Hair follicular keratinocyte (primary cell): ENCODE measurements at places on chromosomes 5 and 9. TPM values are rescaled to one million over a fixed set of nuclear protein-coding genes. Genes with fewer than 3 reads are reported as not detected.

The SPATA31C1 gene
- not detected in 2 replicates for total RNA-seq

The C9orf50 gene
- total RNA-seq, result not detected in 2 replicates

The TMEM141 gene
- total RNA-seq, result 240 and 247 TPM in 2 replicates

The SCGB3A2 gene
- total RNA-seq, result not detected in 2 replicates

The GFPT2 gene
- 0.39 and 5.1 TPM in 2 replicates for total RNA-seq

The LHX3 gene
- total RNA-seq, result not detected in 2 replicates

The PCDHGA7 gene
- total RNA-seq, result 0.11 and 0.86 TPM in 2 replicates

The CYLC2 gene
- not detected in 2 replicates for total RNA-seq

The PCSK1 gene
- total RNA-seq, result 0.08 TPM in 1 of 2 replicates, not detected in the other

The FAM200C gene
- total RNA-seq, result 0.86 and 1.6 TPM in 2 replicates

The ITK gene
- not detected in 2 replicates for total RNA-seq

The UGCG gene
- total RNA-seq, result 29.4 and 34.0 TPM in 2 replicates

The TSLP gene
- total RNA-seq, result 0.23 and 0.78 TPM in 2 replicates

The CCDC171 gene
- total RNA-seq, result 0.47 and 0.49 TPM in 2 replicates

The SEMA5A gene
- total RNA-seq, result 1.2 and 1.7 TPM in 2 replicates

The IDNK gene
- 2.3 and 3.3 TPM in 2 replicates for total RNA-seq

The PDE6A gene
- under 0.01 TPM in 1 of 2 replicates, not detected in the other for total RNA-seq

The CARTPT gene
- total RNA-seq, result not detected in 2 replicates

The CTNND2 gene
- under 0.01 TPM in 1 of 2 replicates, not detected in the other for total RNA-seq

The LHX6 gene
- total RNA-seq, result 1.9 TPM in 1 of 2 replicates, not detected in the other

The SLC23A1 gene
- total RNA-seq, result not detected in 2 replicates

The SURF1 gene
- 28.3 and 37.3 TPM in 2 replicates for total RNA-seq

The CATSPER3 gene
- total RNA-seq, result not detected in 2 replicates

The ANKRD20A1 gene
- total RNA-seq, result not detected in 2 replicates

The ADGRV1 gene
- total RNA-seq, result 0.39 TPM in 1 of 2 replicates, not detected in the other

The SPINK13 gene
- total RNA-seq, result not detected in 2 replicates

The RLN2 gene
- 0.15 TPM in 1 of 2 replicates, not detected in the other for total RNA-seq

The LCN9 gene
- total RNA-seq, result not detected in 2 replicates

The SEMA4D gene
- 0.16 and 1.6 TPM in 2 replicates for total RNA-seq

The MYMK gene
- not detected in 2 replicates for total RNA-seq

The HMGCR gene
- 108 and 143 TPM in 2 replicates for total RNA-seq

The YIPF5 gene
- total RNA-seq, result 38.9 and 47.3 TPM in 2 replicates

The S1PR3 gene
- 3.0 and 5.7 TPM in 2 replicates for total RNA-seq

The PCDHGA11 gene
- 0.84 and 0.94 TPM in 2 replicates for total RNA-seq

The TMEM174 gene
- not detected in 2 replicates for total RNA-seq

The FGD3 gene
- total RNA-seq, result 0.04 and 0.16 TPM in 2 replicates

The PAXX gene
- total RNA-seq, result 45.6 and 54.8 TPM in 2 replicates

The TLX3 gene
- 0.23 TPM in 1 of 2 replicates, not detected in the other for total RNA-seq

The RC3H2 gene
- total RNA-seq, result 26.6 and 29.6 TPM in 2 replicates

The ASS1 gene
- total RNA-seq, result 26.6 and 113 TPM in 2 replicates

The GFI1B gene
- not detected in 2 replicates for total RNA-seq

The TAL2 gene
- total RNA-seq, result not detected in 2 replicates

The PCDHGB7 gene
- total RNA-seq, result 1.3 and 2.3 TPM in 2 replicates

The PPP3R2 gene
- total RNA-seq, result not detected in 2 replicates

The AJM1 gene
- 0.87 and 2.0 TPM in 2 replicates for total RNA-seq

The PTPN3 gene
- total RNA-seq, result 14.8 and 22.1 TPM in 2 replicates

The GLRA1 gene
- total RNA-seq, result not detected in 2 replicates

The SMARCA2 gene
- total RNA-seq, result 28.8 and 38.5 TPM in 2 replicates

The ROPN1L gene
- 0.08 TPM in 1 of 2 replicates, not detected in the other for total RNA-seq

The LAMC3 gene
- total RNA-seq, result 0.08 and 1.8 TPM in 2 replicates

The SPINK4 gene
- not detected in 2 replicates for total RNA-seq

The POMT1 gene
- 8.4 and 9.8 TPM in 2 replicates for total RNA-seq
